WTC11 (cell line): ENCODE measurements at places on chromosomes 1 and 21.

DNA sequence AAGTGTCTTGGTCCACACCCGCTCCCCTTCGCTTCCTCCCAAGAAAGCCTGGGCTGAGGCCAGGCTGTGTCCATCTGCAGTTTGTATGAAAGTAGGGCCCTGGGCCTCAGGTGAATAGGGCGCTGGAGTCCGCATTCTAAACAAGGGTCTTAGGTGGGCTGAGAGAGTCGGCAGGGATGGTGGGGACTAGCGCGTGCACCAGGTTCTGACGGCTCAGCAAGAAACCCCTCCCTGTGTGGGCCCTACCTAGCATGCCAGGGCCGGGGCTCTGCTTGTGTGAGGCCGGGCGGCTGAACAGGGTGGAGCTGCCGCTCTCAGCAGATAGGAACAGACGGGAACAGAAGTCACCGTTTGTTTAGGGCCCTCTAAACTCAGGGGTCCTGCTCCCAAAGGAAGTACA is 1.7 kb downstream of the ACTRT2 start:
- peaks cover 8% of the 10 kb centered on the region; the same call in 1 of the 2 replicates for H3K4me1 ChIP-seq
- H3K4me3 ChIP-seq: no peak overlapping the region
- no peak overlapping the region for H3K27ac ChIP-seq

GRCh38 chr1:27884006-27884954 is 11.9 kb downstream of the THEMIS2 start:
- H3K4me1 ChIP-seq: no peaks in the 10 kb centered on the region
- DNase-seq: no peak
- no peak overlapping the region for H3K4me3 ChIP-seq
- peaks cover 13% of the 10 kb centered on the region; the same call in 1 of the 2 replicates for H3K36me3 ChIP-seq
- H3K27ac ChIP-seq: 0 out of 2 replicates have a peak overlapping the region, but pooled peaks have one; percentile 19
- H3K27me3 ChIP-seq: no peaks in the 10 kb centered on the region

DNA sequence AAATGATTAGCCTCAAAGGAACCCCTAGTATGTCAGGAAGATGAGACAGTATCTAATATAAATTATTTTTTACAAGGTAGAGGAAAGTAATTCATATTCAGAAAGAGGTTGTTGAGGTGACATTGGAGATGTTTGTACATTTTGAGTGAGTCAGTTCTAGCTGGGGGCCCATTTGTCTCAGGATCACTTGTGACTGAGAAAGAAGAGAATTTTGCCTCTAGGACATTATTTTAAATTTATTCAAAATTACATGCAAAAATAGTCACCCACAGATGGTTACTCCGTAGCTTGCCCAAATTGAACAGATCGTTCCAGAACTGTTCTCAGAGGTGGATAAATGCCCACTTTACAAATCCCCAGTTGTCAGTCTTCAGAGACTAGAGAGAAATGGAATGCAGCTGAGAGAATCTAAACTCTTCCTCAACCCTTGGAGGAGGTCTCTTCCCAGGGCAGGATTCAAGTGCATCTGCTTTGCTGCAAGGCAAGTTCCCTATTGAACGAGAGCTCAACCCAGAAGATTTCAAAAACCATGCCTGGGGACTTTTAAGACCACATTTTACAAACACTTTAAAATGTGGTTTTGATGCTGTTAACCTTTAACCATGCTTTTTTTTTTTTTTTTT is 987.8 kb upstream of the ADAMTS5 start:
- H3K27ac ChIP-seq: no peak overlapping the region
- DNase-seq: no peak
- no peaks in the 10 kb centered on the region for H3K36me3 ChIP-seq
- H3K4me3 ChIP-seq: no peak overlapping the region

- DNase-seq: no peak
- no peaks in the 10 kb centered on the region for H3K4me1 ChIP-seq
- H3K27me3 ChIP-seq: no peaks in the 10 kb centered on the region
- H3K27ac ChIP-seq: no peak overlapping the region
- peaks cover 10% of the 10 kb centered on the region for H3K36me3 ChIP-seq
- no peak overlapping the region for H3K4me3 ChIP-seq
Measured at GRCh38 chr21:15857740-15858139, 128.0 kb downstream of the USP25 start.

- H3K27me3 ChIP-seq: no peaks in the 10 kb centered on the region
- H3K4me1 ChIP-seq: no peaks in the 10 kb centered on the region
- H3K27ac ChIP-seq: no peak overlapping the region
Measured at GRCh38 chr1:3821004-3821403, 24.7 kb upstream of the LRRC47 start.

DNA sequence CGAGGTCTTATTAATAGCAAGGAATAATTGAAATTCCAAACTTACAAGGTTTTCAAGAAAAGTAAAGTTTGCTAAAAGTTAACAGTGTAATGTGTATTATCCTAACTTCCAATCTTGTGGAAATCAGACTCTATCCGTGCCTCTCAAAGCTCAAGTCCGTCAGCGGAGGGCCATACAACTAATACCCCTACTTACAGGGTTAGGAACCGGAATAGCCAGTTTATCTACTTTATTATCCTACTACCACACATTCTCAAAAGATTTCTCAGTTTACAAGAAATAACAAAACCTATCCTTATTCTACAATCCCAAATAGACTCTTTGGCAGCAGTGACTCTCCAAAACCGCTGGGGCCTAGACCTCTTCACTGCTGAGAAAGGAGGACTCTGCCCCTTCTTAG is 457.8 kb downstream of the PTPRC start:
- no peak overlapping the region for H3K27ac ChIP-seq
- no peaks in the 10 kb centered on the region for H3K4me1 ChIP-seq
- H3K27me3 ChIP-seq: no peaks in the 10 kb centered on the region; the same call in 1 of the 2 replicates

DNA sequence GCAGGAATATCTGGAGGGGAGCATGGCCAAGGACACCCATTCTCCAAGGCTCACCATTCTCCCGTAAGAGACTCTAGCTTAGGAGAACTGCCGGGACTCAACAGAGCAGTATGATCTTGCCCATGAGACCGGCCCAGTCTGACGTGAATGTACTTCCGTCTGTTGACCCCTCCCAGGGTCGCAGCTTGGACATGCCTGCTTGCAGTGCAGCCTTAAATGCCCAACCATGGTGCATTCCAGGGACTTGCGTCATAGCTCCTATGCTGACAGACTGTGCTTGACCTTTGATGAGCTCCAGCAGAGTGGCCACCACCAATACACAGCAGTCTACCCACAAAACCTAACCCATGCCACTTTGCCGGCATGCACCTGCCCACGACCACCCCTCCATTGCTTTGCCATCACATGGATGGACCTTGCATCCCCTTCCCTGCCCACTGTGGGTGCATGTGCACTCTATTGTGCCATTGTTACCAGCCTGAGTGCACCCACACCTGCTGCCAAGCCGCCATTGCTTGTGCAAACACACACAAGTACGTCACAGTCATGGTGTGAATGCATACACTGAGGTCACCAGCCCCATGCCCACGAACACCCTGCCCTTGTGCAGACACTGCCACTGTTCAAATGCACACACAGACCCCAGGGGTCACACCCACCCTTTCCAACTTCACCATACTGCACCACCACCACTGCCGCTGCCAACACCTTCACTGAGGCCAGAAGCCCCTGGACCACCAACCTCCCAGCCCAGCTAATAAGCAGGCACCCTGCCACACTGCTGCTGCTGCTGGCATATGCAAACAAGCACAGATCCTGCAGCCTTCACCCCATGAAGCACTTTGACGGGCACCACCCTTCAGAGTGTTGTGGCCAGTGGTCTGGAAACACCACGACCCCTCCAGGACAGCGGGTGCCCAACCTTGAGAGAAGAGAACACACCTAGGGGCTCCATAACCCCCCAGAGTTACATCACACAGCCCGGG is 1141.3 kb downstream of the BRINP3 start:
- H3K4me3 ChIP-seq: no peak overlapping the region
- no peaks in the 10 kb centered on the region for H3K27me3 ChIP-seq
- peaks cover 1% of the 10 kb centered on the region for H3K36me3 ChIP-seq
- no peak for DNase-seq
- H3K4me1 ChIP-seq: no peaks in the 10 kb centered on the region

DNA sequence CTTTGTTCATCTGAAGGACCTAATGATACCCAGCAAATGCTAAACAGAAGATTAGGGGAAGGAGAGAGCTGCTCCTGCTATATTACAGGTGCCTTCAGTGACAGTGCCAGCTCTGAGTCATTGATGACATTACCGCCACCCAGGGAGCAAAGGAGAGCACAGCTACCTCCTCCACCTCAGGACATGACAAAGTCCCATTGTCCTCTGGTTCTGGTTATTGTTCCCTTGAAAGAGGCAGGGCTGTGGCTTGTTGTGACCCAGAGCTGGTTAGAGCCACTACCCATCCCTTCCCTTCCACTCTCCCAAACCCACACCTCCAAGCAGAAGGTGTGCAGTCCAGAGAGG is 363.5 kb upstream of the DUSP10 start:
- peaks cover 18% of the 10 kb centered on the region for H3K4me1 ChIP-seq
- no peak for DNase-seq
- no peak overlapping the region for H3K4me3 ChIP-seq

DNA sequence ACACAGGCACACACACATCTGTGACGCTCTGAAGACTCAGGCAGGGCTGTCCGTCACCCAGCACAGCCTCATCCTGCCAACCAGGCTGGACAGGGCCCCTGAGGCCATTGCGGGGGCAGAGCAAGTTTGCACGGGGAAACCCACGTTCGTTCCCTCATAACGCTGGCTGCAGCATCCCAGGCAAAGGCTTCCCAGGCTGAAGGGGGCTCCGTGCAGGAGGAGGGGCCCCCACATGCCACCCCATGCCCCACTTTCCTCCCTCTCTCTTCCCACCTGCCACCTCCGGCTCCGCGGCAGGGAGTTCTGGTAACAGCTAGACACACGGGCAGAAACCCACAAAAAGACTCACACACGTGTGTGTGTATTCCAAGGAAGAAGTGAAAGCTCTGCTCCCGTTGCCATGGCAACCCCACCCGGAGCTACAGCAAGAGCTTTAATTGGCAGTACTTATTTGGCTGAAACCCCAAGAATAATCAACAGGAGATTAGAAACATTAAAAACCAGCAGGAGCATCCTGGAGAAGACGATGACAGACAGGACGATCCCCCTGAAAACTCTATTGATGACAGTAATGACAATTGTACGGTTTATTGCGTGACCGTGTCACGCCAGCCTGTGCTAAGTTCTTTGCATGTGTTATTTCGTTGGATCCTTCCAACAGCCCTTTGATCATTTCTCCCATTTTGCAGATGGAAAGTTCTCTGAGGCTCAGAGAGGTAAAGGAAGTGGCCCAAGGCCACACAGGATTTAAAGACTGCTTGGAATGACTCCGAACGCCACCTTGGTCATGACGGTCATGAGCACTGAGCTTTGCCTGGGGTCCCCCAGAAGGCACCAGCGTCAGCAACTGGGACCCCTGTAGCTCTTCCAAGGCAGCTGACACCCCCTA is 247.1 kb downstream of the NPHP4 start:
- peaks cover 6% of the 10 kb centered on the region for H3K36me3 ChIP-seq
- no peak for DNase-seq
- H3K4me1 ChIP-seq: peaks cover 14% of the 10 kb centered on the region
- H3K4me3 ChIP-seq: no peak overlapping the region

DNA sequence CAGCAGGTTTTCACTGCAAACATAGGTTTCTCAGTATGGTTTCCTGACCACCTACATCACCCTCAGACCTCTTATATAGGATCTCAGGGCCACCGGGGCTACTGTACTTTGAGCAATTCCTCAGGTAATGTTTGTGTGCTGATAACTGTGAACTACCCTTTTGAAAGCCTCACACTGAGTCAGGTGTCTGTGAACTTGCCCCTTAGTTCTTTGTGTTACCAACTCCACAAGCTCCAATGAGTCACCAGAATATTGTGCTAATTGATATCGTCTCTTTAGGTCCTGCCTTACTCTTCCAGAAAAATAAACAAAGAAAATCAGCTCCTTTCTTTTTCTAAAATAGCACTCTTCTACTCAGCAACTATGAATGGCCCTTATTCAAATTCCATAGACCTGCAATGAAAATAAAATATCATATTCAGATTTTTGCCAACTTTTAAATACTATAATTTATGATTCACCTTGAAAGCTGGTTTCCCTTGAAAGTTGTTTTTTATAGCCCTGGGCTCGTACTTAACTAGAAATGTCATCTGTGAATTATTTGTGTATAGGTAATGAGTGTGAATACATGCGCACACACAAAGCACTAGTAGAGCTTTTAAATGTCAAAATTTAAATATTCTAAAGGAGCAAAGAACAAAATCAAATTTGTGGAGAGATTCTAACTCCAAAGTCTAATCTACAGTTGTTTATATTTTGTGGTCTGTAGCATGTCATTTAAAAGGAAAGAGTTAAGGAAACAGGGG is 88.1 kb upstream of the WARS2 start:
- peaks cover 13% of the 10 kb centered on the region for H3K4me1 ChIP-seq
- no peak overlapping the region for H3K4me3 ChIP-seq
- H3K27me3 ChIP-seq: no peaks in the 10 kb centered on the region
- no peak overlapping the region for H3K27ac ChIP-seq
- H3K36me3 ChIP-seq: no peaks in the 10 kb centered on the region

DNA sequence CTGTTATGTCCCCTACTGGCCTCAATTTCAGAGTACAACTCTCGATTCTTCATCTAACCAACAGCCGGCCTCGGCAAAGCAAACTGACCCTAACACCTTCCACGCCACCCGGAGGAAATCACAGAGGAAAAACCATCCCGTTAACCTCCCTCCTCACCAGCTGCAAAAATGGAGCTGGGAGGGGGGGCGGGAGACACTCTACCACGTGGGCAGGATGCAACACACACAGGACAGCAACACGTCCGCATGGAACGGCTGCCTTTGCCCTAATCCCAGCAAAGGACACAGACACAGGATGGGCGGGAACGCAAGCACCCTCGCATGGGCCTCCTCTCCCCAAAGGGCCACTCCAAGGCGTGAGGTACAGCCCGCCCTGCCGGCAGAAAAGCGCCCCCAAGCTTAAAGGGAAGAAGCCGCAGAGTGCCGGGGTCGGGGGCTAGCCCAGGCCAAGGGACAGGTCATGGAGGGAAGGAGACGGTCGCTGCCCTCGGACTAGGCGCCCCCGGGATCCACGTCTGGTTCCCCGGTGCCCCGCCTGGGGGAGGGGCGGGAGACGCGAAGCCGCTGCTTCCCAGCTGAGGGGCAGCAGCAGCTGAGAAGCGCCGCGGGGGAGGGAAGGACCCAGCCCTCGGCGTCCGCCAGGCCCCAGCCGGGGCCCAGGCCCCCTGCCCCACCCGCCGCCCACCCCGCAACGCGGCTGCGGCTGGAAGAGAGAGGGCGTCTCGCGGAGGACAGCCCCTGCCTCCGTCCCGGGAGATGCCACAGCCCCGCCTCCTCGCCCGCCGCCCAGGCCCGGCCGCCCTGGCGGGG is 590 bp downstream of the FOXJ3 start:
- H3K36me3 ChIP-seq: no peaks in the 10 kb centered on the region
- peaks cover 40% of the 10 kb centered on the region for H3K4me1 ChIP-seq
- H3K27ac ChIP-seq: peak overlapping the region; percentile 96; the same call in 1 of the 2 replicates
- peak; percentile 60 for DNase-seq
- peak overlapping the region; percentile 95 for H3K4me3 ChIP-seq

DNA sequence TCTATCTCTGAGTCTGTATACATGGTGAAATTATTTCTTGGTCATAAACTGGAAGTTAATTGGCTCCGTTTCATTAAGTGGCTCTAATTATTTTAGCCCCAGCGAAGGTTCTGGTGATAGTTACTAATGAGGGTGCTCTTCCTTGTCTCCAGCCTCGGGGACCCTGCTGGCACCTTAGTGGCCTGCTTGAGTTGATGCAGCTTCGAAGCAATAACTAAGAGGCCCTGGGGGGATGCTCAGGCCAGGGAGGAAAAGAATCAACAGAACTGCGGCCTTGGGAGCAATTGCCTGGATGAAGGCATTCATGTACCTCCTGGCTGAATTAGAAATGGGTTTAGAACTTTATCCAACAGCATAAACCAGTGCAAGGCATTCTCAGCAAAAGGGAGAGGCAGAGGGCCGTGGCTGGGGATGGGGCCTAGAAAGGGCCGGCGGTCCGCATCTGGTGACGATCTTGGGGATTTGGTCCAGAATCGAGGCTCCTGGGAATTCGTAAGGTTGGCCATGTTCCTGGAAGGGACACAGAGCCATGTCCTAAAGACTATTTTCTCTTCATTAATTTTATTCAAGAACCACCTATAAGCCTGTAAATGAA is 100.0 kb upstream of the AJAP1 start:
- no peak overlapping the region for H3K27ac ChIP-seq
- no peak overlapping the region for H3K4me3 ChIP-seq
- H3K4me1 ChIP-seq: no peaks in the 10 kb centered on the region
